Activated T-cell treated with anti-CD3 and anti-CD28 coated beads for 4 hours (primary cell): ENCODE measurements at places on chromosomes 12 and 14.

- DNase-seq: no peak
These were observed 372.8 kb downstream of the TMEM132D start for GRCh38 chr12:129530984-129531383.

GRCh38 chr14:56211844-56212243 lies 93.6 kb downstream of the PELI2 start:
- DNase-seq: no peak

- DNase-seq: no peak
These were observed 116.4 kb downstream of the PTGER2 start for GRCh38 chr14:52430474-52430873.

- no peak for DNase-seq
These were observed 28.7 kb downstream of the COX8C start for GRCh38 chr14:93375673-93376156.

- no peak for DNase-seq
These were observed 32.3 kb upstream of the TBC1D30 start for GRCh38 chr12:64792128-64792527.

GRCh38 chr14:51444353-51445000 lies 204.4 kb downstream of the TMX1 start:
- DNase-seq: no peak
